Activated CD4-positive, alpha-beta memory T cell treated with anti-CD3 and anti-CD28 coated beads for 36 hours (primary cell): ENCODE measurements at places on chromosomes 3 and 15. TPM values are rescaled to one million over a fixed set of nuclear protein-coding genes. Genes with fewer than 3 reads are reported as not detected.

Gene LEKR1
- 0.59 TPM for total RNA-seq

Gene MRAS
- total RNA-seq: 0.10 TPM

DNA sequence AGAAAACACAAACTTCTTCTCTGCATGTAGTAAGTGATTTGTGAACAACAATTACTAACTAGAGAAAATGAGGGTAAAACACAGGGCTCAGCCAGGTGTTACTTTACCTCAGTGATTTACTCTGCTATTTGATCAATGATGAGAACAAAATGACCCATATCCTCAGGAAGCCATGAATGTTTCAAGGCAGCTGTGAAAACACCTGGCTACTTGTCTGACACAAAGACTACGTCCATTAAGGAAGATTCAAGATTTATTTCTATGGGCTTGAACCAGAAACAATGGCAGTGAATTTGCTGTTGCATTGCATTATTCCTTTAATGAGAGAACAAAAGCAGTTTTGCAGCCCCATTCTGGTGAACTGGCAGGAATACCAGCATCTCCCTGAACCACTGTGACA, 374.6 kb upstream of the ARL6 start:
- H3K36me3 ChIP-seq: peaks cover 3% of the 10 kb centered on the region
- H3K4me3 ChIP-seq: no peak overlapping the region
- H3K27ac ChIP-seq: no peak overlapping the region
- H3K4me1 ChIP-seq: no peaks in the 10 kb centered on the region
- H3K27me3 ChIP-seq: no peaks in the 10 kb centered on the region
- no peak for DNase-seq

GRCh38 chr3:114093596-114093995, 37.1 kb downstream of the QTRT2 start:
- no peak for DNase-seq
- no peak overlapping the region for H3K27ac ChIP-seq
- no peaks in the 10 kb centered on the region for H3K36me3 ChIP-seq
- H3K4me1 ChIP-seq: no peaks in the 10 kb centered on the region

DNA sequence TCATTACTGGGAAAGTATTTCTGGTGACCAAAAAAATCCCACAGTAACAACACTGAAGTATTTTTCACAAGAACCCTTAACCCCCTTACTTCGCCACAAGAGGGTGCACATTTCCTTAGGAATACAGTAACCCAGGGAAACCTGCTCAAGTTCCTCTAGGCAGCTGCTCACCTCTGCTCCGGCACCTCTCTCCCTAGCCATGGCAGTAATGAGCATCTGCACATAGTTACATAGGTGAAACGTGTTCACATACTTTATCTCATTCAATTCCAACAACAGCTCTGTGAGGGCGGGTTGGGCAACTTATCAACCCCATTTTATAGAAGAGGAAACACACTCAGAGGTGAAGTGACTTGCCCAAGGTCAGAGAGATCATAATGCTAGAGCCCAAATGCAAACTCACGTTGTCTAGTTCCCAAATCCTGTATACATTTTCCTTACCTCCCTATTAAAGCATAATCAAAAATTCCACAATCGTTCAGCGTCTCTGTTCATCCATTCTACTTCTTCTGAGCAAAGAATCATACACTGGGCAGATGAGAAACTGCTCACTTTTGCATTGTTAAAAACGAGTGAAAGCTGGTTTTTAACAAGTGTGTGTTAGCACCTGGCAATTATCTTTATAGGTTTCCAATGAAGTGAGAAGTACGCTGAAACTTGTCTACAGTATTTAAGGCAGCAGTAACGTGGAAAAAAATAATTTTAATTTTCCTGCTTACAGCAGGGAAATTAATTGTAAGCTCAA, 90.7 kb downstream of the IGF2BP2 start:
- H3K27me3 ChIP-seq: peaks cover 8% of the 10 kb centered on the region
- no peak overlapping the region for H3K27ac ChIP-seq
- H3K4me3 ChIP-seq: no peak overlapping the region
- no peaks in the 10 kb centered on the region for H3K36me3 ChIP-seq
- no peaks in the 10 kb centered on the region for H3K4me1 ChIP-seq
- peak; percentile 11 for DNase-seq

DNA sequence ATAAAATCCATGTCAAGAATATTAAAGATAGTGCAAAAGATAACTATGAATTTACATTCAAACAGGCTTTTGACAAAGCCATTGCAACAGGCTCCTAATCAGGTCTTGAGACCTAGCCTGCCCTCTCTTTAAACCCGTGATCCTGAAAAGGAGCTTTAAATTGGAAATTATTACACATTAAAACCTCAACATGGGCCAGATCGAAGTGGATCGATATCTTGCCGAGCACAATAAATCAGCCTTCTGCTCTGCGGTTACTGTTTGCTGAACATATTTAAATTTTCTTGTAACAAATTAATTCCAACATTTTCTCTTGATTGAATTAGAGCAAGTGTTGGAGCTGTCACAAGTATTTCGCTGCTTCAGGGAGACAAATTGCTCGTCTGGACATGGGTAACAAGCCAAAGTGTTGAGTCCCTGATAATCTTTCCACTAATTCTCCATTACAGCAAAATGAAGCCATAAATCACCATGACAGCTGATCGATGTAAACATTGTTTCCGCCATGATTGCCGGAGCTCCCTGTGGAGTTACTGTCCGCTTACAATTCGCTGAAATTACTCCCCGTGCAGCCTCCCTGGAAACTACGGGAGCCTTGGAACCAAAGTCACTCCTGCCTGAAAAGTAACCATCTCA, 47.6 kb downstream of the SHOX2 start:
- H3K4me3 ChIP-seq: no peak overlapping the region
- no peak for DNase-seq
- peaks cover 10% of the 10 kb centered on the region for H3K27me3 ChIP-seq
- H3K4me1 ChIP-seq: no peaks in the 10 kb centered on the region
- no peaks in the 10 kb centered on the region for H3K36me3 ChIP-seq

GRCh38 chr3:47283591-47284364, 1.0 kb downstream of the KLHL18 start:
- peak overlapping the region; percentile 100 for H3K27ac ChIP-seq
- peak overlapping the region; percentile 98 for H3K4me3 ChIP-seq
- H3K4me1 ChIP-seq: peaks cover 39% of the 10 kb centered on the region
- H3K27me3 ChIP-seq: peaks cover 3% of the 10 kb centered on the region
- H3K36me3 ChIP-seq: peaks cover 7% of the 10 kb centered on the region

DNA sequence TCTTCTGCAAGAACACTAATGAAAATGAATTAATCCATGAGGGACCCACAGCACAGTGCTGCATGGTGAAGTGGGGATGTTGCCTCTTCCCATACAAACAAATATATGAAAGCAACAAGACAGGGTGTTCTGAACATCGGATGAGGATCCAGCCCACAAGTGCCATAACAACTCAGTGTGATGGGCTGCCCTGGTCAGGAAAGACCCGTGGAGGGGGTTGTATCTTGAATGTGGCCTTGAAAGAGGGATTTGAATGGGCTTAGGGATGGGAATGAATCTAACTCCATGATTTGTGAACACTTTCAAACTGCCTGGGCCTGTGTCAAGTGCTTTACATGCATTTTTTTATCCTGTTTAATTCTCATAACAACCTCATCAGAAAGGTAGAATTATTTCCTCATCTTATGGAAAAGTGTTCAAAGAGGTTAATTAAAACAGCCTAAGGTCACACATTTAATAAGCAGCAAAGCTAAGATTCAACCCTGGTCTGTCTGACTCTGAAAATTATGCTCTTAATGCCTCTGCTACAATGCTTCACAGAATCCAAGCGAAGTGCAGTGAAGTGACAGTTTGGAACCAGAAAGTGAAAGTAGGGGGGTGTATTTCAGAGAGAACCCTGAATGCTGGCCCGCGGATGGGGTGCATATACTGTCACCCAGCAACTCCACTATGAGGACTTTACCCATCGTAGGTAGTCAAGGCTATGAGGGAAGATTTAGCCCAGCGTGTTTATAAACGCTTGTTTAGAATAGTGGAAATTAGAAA, 65.6 kb upstream of the HEG1 start:
- H3K27ac ChIP-seq: no peak overlapping the region
- H3K4me1 ChIP-seq: peaks cover 36% of the 10 kb centered on the region
- no peak overlapping the region for H3K4me3 ChIP-seq

DNA sequence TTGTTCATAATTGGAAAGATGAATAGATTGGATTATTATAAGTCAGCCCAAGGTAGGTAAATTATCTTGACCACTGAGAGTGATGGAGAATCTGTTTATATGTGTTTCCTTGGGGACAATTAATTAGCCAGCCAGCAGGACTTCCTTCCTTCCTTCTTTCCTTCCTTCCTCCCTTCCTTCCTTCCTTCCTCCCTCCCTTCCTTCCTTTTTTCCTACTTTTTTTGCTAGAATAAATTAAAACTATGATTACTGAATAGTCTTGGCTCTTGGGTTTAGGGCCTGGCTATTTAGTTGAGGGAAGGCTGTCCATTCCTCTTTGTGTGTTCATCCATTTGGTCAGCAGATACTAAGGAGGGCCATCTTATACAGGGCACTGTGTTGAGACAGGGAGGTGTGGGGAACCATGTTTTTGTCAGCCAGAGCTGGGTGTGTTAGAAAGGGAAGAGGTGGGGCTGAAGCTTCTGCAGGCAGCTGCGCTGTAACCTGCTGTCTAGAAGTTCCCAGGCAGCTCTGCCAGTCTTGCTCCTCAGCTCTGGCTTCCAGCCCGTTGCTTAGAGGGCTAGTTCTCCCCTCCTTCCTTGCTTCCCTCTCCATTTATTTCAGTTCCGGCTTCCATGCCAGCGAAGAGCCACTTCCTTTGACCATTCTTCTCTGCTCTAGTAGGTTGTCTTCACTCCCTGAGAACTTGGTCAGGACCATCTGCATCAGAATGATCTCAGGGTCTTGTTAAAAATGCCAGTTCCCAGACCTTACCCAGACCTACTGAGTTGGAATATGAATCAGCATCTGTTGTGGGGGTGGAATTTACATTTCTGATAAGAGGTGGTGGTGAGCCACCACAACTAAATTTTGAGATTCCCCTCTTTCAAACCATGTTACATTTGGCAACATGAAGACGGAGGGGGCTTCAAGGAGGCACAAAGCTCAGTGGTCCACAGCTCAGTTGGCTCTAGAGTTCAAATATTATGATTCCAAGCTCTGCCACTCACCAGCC, 113.9 kb downstream of the DGKG start:
- peak; percentile 10 for DNase-seq
- peaks cover 28% of the 10 kb centered on the region for H3K27me3 ChIP-seq
- no peak overlapping the region for H3K27ac ChIP-seq
- no peak overlapping the region for H3K4me3 ChIP-seq
- no peaks in the 10 kb centered on the region for H3K36me3 ChIP-seq
- H3K4me1 ChIP-seq: peaks cover 9% of the 10 kb centered on the region
